CD4-positive, CD25-positive, alpha-beta regulatory T cell (primary cell): ENCODE measurements at places on chromosomes 16 and 17. TPM values are rescaled to one million over a fixed set of nuclear protein-coding genes. Genes with fewer than 3 reads are reported as not detected.

DNA sequence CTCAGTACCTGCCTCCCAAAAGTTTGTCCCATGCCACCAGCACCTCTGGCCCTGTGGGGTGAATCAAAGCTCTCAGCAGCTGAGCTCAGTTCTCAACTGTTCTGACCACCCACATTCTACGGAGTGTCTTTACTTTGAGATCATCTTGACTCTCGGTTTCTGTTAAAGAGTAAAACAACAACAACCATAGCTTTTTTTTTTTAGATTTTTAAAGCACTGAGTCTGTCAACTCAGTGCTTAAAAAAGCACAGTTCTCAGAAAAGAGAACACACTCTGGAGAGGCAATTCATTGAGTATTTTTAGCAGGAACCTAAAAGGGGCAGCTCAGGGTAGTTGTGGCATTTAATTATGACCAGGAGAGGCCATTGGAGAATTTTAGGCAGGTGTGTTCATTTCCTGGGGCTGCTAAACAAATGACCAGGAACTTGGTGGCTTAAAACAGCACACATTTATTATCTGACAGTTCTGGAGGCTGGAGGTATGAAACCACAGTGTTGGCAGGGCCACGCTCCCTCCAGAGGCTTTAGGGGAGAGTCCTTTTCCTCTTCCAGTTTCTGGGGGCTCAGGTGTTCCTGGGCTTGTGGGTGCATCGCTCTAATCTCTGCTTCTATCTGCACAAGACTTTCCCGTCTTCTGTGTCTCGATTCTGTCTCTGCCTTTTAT is 6.7 kb upstream of the WFIKKN2 start:
- no peaks in the 10 kb centered on the region for H3K27me3 ChIP-seq
- H3K4me1 ChIP-seq: no peaks in the 10 kb centered on the region
- no peak overlapping the region for H3K4me3 ChIP-seq
- no peak for DNase-seq

DNA sequence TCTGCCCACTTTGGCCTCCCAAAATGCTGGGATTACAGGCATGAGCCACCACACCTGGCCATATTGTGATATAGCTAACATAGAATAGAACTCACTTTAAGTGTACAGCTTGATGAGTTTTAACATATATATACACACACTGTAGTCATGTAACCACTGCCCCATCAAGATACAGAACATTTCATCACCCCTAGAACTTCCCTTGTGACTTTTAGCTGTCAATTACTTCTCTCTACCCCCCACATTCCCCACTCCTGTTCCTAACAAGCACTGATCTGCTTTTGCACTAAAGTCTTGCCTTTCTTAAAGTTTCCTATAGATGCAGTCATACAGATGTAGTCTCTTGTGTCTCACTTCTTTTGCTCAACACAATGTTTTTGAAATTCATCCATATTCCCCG is 93.1 kb downstream of the PITPNC1 start:
- no peak for DNase-seq
- no peaks in the 10 kb centered on the region for H3K27me3 ChIP-seq
- H3K36me3 ChIP-seq: no peaks in the 10 kb centered on the region
- peaks cover 29% of the 10 kb centered on the region for H3K4me1 ChIP-seq
- H3K27ac ChIP-seq: no peak overlapping the region

GRCh38 chr17:80307994-80308691 is 47.5 kb downstream of the RNF213 start:
- no peak for DNase-seq
- peaks cover 86% of the 10 kb centered on the region for H3K36me3 ChIP-seq
- H3K27ac ChIP-seq: no peak overlapping the region
- H3K4me3 ChIP-seq: no peak overlapping the region
- no peaks in the 10 kb centered on the region for H3K4me1 ChIP-seq
- no peaks in the 10 kb centered on the region for H3K27me3 ChIP-seq

- H3K4me3 ChIP-seq: no peak overlapping the region
- no peaks in the 10 kb centered on the region for H3K27me3 ChIP-seq
- no peak for DNase-seq
- no peak overlapping the region for H3K27ac ChIP-seq
These were observed 124.3 kb upstream of the MED13 start for GRCh38 chr17:62189377-62189776.

DNA sequence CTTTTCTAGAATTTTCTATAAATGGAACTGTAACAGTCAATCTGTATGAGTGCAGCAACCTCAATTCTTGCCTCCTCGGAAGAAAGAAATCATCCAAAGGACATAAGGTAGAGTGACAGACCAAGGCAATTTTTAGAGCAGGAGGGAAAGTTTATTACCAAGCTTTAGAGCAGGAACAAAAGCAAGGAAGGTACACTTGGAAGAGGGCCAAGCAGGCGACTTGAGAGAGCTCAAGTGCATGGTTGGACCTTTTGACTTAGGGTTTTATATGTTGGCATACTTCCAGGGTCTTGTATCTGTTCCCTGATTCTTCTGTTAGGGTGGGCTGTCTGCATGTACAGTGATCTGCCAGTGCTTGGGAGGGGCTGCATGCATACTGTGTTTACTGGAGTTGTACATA is 50.3 kb downstream of the SCNN1G start:
- no peaks in the 10 kb centered on the region for H3K4me1 ChIP-seq
- H3K36me3 ChIP-seq: no peaks in the 10 kb centered on the region
- DNase-seq: no peak
- no peak overlapping the region for H3K4me3 ChIP-seq

GRCh38 chr17:60392845-60393702 is 1.1 kb upstream of the USP32 start:
- no peaks in the 10 kb centered on the region for H3K36me3 ChIP-seq
- H3K27me3 ChIP-seq: no peaks in the 10 kb centered on the region
- H3K4me3 ChIP-seq: peak overlapping the region; percentile 91
- peak overlapping the region; percentile 93 for H3K27ac ChIP-seq
- peaks cover 33% of the 10 kb centered on the region for H3K4me1 ChIP-seq
- no peak for DNase-seq

DNA sequence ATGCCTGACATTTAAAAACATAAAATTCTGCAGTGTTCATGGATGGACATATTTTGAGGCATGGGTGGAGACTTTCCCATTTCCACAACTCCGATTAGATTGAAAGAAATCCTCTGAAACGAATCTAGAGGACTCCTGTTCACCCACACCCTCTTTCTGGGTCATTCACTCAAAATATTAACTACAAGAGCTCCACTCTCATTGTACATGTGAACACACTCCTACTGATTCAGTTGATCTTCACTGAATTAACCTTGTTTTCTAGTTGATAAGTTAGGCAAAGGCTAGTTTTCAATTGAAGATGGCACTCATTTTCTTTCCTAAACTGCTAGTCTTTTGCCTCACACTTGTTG is 44.1 kb downstream of the GRB7 start:
- peak overlapping the region; percentile 57 for H3K4me3 ChIP-seq
- peaks cover 20% of the 10 kb centered on the region for H3K36me3 ChIP-seq
- no peak for DNase-seq
- H3K27me3 ChIP-seq: no peaks in the 10 kb centered on the region

GRCh38 chr17:64073771-64074703 is 53.6 kb upstream of the ICAM2 start:
- no peaks in the 10 kb centered on the region for H3K27me3 ChIP-seq
- no peak overlapping the region for H3K27ac ChIP-seq
- no peaks in the 10 kb centered on the region for H3K4me1 ChIP-seq

- H3K36me3 ChIP-seq: no peaks in the 10 kb centered on the region
- H3K4me3 ChIP-seq: no peak overlapping the region
- DNase-seq: no peak
- no peaks in the 10 kb centered on the region for H3K27me3 ChIP-seq
- H3K4me1 ChIP-seq: no peaks in the 10 kb centered on the region
These were observed 489.6 kb downstream of the CDH13 start for GRCh38 chr16:83116274-83116892.

- peaks cover 16% of the 10 kb centered on the region for H3K4me1 ChIP-seq
- peaks cover 2% of the 10 kb centered on the region for H3K27me3 ChIP-seq
- DNase-seq: no peak
- no peak overlapping the region for H3K27ac ChIP-seq
- no peak overlapping the region for H3K4me3 ChIP-seq
These were observed 3.9 kb upstream of the MT1B start for GRCh38 chr16:56647641-56648431.

DNA sequence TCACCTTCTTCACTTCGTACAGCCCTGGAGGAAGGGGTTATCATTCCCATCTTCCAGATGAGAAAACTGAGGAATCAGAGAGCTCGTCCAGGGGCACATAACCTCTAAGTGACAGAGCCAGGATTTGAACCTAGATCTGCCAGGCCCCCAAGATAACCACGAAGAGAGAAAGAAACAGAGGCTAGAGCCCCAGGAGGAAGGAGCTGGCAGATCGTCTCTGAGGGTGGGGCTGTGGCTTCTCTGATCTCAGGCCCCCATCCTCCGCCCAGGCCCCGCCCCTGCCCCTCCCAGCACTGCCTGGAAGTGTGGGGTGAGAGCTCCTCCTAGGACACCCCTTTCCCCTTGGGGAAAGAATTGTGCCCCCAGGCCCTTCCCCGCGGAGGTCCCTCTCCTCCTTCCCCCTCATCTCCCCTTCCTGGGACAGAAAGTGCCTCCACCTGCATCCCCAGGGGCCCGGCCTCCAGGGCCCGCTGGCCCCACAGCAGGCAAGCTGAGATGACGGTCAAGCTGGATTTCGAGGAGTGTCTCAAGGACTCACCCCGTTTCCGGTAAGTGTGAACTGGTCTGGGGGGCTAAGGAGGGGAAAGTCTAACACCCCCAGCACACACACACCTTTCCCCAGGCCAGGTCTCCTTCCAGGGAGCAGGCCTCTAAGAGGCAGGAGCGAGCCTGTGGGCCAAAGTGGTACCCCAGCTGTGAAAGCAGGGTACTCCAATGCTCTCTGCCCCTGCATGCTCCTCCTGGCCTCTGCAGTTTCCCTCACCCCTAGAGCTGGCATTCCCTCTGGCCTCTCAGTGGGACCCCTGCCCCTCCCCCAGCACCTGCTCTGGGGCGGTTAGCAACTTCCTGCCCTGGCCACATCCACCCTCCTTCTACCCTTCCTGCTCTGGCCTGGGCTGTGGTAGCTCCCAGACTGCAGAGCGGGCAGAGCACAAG is at the start of gene ACAP1:
TSS of gene ACAP1 (plus strand) at position 290 of the 936 bp plus-strand sequence. CDS start at position 496, 206 bp downstream.
- peak within 1 kb of the TSS; percentile 90 for H3K4me3 ChIP-seq
- DNase-seq: peak; percentile 77
- H3K27ac ChIP-seq: peak within 1 kb of the TSS; percentile 78
- H3K4me1 ChIP-seq: peaks cover 69% of the 10 kb centered on the region
- H3K27me3 ChIP-seq: no peaks in the 10 kb centered on the region

DNA sequence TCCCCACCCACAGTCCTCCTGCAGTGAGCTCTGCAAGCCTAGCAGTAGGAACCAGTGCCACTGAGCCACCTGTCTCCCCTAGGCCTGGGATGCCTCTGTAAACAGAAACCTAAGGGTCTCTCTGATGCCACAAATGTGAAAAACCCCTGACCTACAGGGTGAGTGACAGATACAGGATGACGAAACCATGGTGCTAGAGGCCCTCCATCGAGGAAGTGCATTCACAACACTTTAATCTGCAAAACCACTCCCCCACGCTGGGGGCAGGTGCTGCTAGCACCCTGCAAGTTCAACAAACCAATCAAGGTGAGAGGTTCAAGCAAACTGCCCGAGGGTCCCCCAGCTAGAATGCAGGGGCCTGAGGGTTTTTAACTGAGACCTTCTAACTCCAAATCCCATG is 59.5 kb downstream of the CDYL2 start:
- H3K36me3 ChIP-seq: peaks cover 4% of the 10 kb centered on the region
- no peaks in the 10 kb centered on the region for H3K27me3 ChIP-seq
- H3K4me1 ChIP-seq: no peaks in the 10 kb centered on the region
- H3K27ac ChIP-seq: no peak overlapping the region
- H3K4me3 ChIP-seq: no peak overlapping the region

DNA sequence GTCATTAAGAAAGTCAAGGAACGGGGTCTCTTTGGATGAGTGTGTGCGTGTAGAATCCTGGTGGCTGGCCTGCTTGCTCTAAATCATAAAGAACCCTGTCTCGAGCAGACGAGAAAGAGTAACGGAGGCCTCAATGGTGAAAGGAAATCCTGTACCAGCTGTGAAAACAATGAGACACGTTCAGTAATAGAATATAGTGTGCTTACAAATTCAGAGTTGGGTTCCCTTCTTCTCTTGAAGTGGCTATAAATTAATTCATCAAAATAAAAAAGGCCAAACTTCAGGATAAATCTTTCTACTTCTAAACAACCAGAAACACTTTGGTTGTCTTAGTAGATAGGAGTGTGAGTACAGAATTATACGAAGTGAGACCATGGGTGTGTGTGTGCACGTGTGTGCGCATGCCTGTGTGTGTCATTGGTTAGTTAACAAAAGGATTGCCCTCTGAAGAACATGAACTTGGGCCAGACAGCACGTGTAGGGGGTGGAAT is 48.5 kb downstream of the WWOX start:
- no peaks in the 10 kb centered on the region for H3K36me3 ChIP-seq
- no peaks in the 10 kb centered on the region for H3K4me1 ChIP-seq
- DNase-seq: no peak
- H3K27ac ChIP-seq: no peak overlapping the region

DNA sequence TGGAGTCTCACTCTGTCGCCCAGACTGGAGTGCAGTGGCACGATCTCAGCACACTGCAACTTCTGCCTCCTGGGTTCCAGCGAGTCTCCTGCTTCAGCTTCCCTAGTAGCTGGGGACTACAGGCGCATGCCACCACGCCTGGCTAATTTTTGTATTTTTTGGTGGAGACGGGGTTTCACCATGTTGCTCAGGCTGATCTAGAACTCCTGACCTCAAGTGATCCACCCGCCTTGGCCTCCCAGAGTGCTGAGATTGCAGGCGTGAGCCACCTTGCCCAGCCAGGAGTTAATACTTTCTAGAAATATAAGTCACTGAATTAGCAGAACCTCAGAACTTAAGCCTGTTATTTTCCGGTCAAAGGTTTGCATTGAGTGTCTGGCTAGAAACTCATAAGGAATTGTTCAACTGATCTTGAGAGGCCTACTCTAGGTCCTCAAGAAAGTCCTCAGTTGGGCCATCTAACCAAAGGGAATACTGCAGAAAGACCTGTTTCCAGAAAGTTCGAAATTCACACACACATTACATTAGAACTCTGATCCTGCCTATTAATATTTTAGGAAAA is 1.4 kb downstream of the TMEM220 start:
- no peak overlapping the region for H3K27ac ChIP-seq
- no peak overlapping the region for H3K4me3 ChIP-seq
- no peaks in the 10 kb centered on the region for H3K36me3 ChIP-seq
- H3K4me1 ChIP-seq: peaks cover 5% of the 10 kb centered on the region

GRCh38 chr17:79031996-79032875 is 8.3 kb downstream of the C1QTNF1 start:
- no peak overlapping the region for H3K4me3 ChIP-seq
- peaks cover 2% of the 10 kb centered on the region for H3K27me3 ChIP-seq
- no peaks in the 10 kb centered on the region for H3K4me1 ChIP-seq
- DNase-seq: no peak
- no peaks in the 10 kb centered on the region for H3K36me3 ChIP-seq

SGCA gene
- polyA plus RNA-seq: not detected

IGFALS gene
- polyA plus RNA-seq: 0.24 TPM

MEOX1 gene
- 25.4 TPM for polyA plus RNA-seq

DNAH2 gene
- polyA plus RNA-seq: not detected

CACNA1H gene
- polyA plus RNA-seq: 0.38 TPM

DHX58 gene
- polyA plus RNA-seq: 20.9 TPM

GRAP gene
- polyA plus RNA-seq: 77.5 TPM
